IPS DF 19.7 (cell line): ENCODE measurements at places on chromosomes 13 and 19.

DNA sequence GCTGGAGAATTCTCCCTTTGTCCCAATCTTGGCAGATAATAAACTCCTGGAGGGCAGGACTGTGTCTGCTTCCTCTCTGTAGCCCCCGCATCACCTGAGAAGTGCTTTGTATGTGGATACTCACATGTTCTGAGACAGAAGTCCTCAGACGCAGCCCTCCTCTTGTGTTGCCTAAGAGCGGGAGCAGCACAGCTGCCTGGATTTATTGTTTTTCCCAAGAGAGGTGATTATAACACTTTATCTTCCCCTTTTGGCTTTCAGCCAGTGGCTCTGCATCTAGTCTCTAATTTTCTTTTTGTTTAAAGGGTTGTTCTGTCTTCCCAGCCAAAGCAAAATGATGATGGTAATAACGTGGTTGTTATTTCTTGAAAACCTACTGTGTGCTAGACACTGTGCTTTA, 36.1 kb downstream of the OLFM4 start:
- no peak for DNase-seq

DNA sequence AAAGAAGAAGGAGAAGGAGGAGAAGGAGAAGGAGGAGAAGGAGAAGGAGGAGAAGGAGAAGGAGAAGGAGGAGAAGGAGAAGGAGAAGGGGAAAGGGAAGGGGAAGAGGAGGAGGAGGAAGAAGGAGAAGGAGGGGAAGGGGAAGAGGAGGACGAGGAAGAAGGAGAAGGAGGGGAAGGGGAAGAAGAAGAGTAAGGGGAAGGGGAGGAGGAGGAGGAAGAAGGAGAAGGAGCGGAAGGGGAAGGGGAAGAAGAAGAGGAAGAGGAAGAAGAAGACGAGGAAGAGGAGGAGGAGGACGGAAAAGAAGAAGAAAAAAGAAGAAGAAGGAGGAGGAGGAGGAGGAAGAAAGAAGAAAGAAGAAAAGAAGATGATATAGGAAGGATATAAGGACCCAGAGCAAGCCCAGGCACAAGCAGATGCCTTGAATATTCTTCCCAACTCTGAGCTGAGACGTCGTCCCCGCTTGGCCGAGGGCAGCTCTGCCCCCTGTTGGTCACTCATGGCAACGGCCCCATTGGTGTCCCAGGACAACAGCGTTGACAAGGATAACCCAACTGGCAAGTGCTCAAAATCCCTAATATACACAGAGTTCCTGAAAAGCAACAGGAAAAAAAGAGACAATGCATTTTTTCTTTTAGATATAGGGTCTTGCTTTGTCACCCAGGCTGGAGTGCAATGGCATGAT, 30.6 kb upstream of the IGSF23 start:
- DNase-seq, result no peak

DNA sequence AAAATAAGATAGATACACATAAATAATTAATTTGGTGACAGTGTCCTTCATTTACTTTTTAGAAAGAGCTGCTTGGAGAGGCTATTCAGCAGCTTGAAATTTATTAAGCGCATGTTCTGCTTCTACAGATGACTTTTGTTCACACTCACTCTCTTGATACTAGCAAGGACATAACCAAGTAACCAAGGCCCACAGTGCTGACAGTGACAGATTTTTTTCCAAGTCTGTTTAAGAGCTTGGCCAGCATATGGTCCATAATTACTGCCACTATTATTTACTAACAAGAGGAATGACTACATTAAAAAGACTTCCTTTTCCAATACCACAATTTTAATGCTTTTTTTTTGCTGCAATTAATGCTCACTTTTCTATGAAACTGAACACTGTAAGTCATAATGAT, 673.7 kb upstream of the MIR17HG start:
- no peak for DNase-seq

- no peak for DNase-seq
These were observed 468 bp downstream of the STX10 start for GRCh38 chr19:13149628-13150186.

DNA sequence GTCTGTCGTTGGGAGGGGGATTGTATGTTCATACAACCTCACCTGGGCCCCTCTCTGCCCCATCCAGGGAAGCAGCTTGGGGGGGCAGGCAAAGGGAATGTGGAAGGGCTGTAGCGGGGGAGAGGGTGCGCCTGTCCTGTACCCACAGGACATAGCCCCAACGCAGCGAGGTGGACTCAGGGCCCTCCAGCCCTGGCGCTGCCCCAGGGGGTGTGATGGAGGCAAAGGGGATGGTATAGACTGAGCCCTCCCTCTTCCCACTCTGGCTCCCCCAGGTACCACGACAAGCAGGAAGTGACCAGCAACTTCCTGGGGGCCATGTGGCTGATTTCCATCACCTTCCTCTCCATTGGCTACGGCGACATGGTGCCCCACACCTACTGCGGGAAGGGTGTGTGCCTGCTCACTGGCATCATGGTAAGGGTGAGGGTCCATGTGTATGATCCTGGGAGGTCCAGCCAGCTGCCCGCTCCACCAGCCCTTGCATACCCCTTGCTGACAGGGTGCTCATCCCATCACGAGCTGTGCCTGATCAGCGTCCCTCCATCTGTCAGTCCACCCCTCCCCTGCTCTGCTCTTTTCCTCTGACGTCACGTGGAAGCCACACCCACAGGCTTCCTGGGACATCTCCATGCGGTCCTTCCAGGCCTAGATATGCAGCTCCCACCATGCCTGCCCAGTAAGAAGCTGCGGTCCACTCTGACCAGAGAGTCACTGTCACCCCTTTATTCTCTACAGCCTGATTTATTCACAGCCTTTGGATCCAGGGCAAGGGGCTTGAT, 18.3 kb downstream of the KCNN1 start:
- DNase-seq, result no peak

DNA sequence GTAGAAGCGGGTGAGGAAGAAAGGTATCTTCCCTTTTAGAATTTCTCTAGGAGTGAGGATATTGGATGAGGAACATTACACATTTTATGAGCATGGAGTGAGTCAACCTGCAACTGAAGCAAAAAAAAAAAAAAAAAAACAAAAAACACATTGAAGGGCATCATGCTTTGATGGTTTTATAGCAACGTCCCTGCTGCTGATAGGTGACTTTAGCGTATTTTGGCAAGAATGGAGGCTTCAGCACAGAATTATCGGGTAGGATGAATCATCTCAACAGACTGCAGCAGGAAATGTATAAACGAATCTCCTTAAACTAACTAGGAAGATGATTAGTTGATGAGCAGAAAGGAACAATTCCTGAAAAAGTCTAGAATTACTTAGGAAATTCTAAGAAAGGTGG, 1359.6 kb upstream of the ATXN8OS start:
- DNase-seq, result no peak

GRCh38 chr13:35954207-35954560, 177.0 kb downstream of the DCLK1 start:
- DNase-seq, result no peak

DNA sequence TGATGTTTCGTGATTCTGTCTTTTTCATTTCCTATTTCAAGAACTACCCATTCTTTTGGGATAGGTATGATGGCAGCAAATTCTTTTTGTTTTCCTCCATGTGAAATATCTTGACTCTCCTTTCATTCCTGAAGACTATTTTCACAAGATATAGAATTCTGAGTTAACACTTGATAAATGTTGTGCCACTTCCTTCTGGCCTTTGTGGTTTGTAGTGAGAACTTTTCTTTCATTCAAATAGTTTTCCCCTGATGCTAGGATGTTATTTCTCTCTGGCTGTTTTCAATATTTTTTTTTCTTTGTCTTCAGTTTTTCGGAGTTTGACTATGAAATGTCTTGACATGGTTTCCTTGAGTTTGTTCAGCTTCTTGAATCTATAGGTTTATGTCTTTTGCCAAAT, 8.3 kb upstream of the TUBGCP3 start:
- DNase-seq, result no peak

DNA sequence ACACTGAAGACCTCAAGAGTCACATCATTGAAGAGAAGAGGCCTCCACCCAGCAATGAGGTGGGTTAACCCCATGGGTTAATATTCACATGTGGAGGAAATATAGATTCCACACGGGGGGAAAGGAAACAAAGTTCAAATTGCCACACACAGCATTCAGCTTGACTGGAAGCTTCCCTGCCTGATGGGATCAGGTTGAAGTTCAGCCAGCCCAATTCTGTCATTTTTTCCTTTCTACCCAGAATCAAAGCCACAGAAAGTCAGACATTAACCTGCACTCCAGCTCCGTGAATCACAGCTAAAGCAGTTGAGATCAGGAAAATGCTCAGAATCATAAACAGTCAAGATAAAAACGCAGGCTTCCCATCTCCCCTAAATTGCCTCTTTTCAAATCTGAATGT, 208.7 kb upstream of the OBI1 start:
- no peak for DNase-seq

DNA sequence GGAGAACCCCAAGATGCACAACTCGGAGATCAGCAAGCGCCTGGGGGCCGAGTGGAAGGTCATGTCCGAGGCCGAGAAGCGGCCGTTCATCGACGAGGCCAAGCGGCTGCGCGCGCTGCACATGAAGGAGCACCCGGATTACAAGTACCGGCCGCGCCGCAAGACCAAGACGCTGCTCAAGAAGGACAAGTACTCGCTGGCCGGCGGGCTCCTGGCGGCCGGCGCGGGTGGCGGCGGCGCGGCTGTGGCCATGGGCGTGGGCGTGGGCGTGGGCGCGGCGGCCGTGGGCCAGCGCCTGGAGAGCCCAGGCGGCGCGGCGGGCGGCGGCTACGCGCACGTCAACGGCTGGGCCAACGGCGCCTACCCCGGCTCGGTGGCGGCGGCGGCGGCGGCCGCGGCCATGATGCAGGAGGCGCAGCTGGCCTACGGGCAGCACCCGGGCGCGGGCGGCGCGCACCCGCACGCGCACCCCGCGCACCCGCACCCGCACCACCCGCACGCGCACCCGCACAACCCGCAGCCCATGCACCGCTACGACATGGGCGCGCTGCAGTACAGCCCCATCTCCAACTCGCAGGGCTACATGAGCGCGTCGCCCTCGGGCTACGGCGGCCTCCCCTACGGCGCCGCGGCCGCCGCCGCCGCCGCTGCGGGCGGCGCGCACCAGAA, 1.1 kb downstream of the SOX1 start:
- DNase-seq, result no peak

- no peak for DNase-seq
These were observed 6.1 kb upstream of the ZNF787 start for GRCh38 chr19:56126983-56127780.

DNA sequence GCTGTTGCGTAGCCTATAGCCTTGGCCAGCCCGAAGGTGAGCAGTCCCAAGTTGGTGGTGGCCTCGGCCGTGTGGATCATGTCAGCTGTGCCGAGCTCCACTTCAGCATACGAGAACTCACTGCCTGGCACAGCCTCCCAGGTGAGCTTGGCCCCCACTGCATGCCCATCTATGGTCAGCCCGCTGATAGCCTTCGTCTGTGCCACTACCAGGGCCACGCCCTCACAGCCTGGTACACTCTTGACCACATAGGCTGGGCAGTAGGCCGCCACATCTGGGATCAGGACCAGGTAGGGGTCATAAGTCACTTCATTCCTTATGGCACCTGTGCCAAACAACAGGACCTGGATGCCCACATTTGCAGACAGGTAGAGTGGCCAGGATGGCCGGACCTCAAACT, 7.4 kb downstream of the FCGBP start:
- no peak for DNase-seq

DNA sequence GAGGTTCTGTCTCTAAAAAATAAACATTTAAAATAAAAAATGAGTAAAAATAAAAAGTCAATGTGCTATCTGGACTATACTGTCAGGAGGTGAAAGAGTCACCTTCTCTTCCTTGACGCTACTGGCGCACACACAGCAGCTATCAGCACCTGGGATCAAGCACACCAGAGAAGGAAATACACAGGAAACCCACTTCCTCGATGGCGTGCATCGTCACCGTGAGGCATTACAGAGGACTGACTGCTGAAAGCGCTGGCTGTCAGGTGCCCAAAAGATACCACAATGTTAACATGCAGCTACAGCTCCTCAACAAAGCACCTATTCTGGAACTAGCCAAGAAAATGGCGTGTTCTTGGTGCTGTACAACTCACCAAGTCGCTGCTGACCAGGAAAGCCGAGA, 6.1 kb downstream of the SLC35E1 start:
- no peak for DNase-seq
